NCI-H460 (cell line): ENCODE measurements at places on chromosomes 13 and 19. TPM values are rescaled to one million over a fixed set of nuclear protein-coding genes. Genes with fewer than 3 reads are reported as not detected.

Gene SMIM44
- total RNA-seq, result not detected in 2 replicates

Gene CEACAM21
- not detected in 2 replicates for total RNA-seq

Gene LSR
- total RNA-seq, result 0.10 and 0.63 TPM in 2 replicates

Gene LILRB4
- total RNA-seq, result not detected in 2 replicates

Gene HSPH1
- 45.9 and 49.8 TPM in 2 replicates for total RNA-seq

Gene ZNF382
- total RNA-seq, result 0.37 and 0.92 TPM in 2 replicates

Gene S1PR4
- 0.07 and 0.75 TPM in 2 replicates for total RNA-seq

Gene CEACAM16
- total RNA-seq, result not detected in 2 replicates

Gene SOX1
- total RNA-seq, result not detected in 2 replicates

Gene BCAM
- 2.3 and 3.1 TPM in 2 replicates for total RNA-seq

Gene TMC4
- 0.30 and 0.63 TPM in 2 replicates for total RNA-seq

Gene F10
- total RNA-seq, result 0.59 and 0.61 TPM in 2 replicates

Gene ZNF724
- 4.8 and 5.3 TPM in 2 replicates for total RNA-seq

Gene KLK10
- total RNA-seq, result 0.17 TPM in 1 of 2 replicates, not detected in the other

Gene ATP8B3
- 1.4 and 1.7 TPM in 2 replicates for total RNA-seq

Gene CDX2
- not detected in 2 replicates for total RNA-seq

Gene PALM3
- not detected in 2 replicates for total RNA-seq

Gene USHBP1
- total RNA-seq, result not detected in 2 replicates

Gene CEACAM8
- not detected in 2 replicates for total RNA-seq

Gene WDR88
- total RNA-seq, result 0.20 TPM in 1 of 2 replicates, not detected in the other

Gene PSG3
- not detected in 2 replicates for total RNA-seq

Gene GAPDHS
- total RNA-seq, result not detected in 2 replicates

Gene FFAR3
- not detected in 2 replicates for total RNA-seq

Gene PSG2
- not detected in 2 replicates for total RNA-seq

Gene PLVAP
- not detected in 2 replicates for total RNA-seq

Gene LILRB5
- total RNA-seq, result not detected in 2 replicates

Gene PSG6
- not detected in 2 replicates for total RNA-seq

Gene CYP2F1
- total RNA-seq, result not detected in 2 replicates

Gene PSG1
- total RNA-seq, result not detected in 2 replicates

Gene RNF225
- 0.26 TPM in 1 of 2 replicates, not detected in the other for total RNA-seq

Gene SHD
- total RNA-seq, result not detected in 2 replicates

Gene ZNF99
- not detected in 2 replicates for total RNA-seq

Gene GZMM
- not detected in 2 replicates for total RNA-seq

Gene ATP12A
- 0.10 TPM in 1 of 2 replicates, not detected in the other for total RNA-seq

Gene CRX
- total RNA-seq, result not detected in 2 replicates

Gene PRSS57
- not detected in 2 replicates for total RNA-seq

Gene KLF1
- 0.52 and 1.3 TPM in 2 replicates for total RNA-seq

Gene COX6B2
- not detected in 2 replicates for total RNA-seq

Gene CASP14
- total RNA-seq, result not detected in 2 replicates

Gene IGFL1
- total RNA-seq, result not detected in 2 replicates

Gene ARMC6
- 19.8 and 22.4 TPM in 2 replicates for total RNA-seq

Gene TTYH1
- total RNA-seq, result not detected in 2 replicates

Gene POU2F2
- 0.02 TPM in 1 of 2 replicates, not detected in the other for total RNA-seq

Gene KCNJ14
- 1.8 and 2.0 TPM in 2 replicates for total RNA-seq

Gene F7
- total RNA-seq, result 0.07 TPM in 1 of 2 replicates, not detected in the other

Gene TMEM38A
- total RNA-seq, result 0.40 and 0.94 TPM in 2 replicates

Gene RYR1
- total RNA-seq, result 0.12 and 1.1 TPM in 2 replicates

Gene LENG9
- total RNA-seq, result 6.2 and 8.2 TPM in 2 replicates

Gene ZSCAN4
- total RNA-seq, result not detected in 2 replicates

Gene OR7C1
- not detected in 2 replicates for total RNA-seq

Gene KLK12
- not detected in 2 replicates for total RNA-seq
